ENCODE measurements at places on chromosomes 1 and 21.

DNA sequence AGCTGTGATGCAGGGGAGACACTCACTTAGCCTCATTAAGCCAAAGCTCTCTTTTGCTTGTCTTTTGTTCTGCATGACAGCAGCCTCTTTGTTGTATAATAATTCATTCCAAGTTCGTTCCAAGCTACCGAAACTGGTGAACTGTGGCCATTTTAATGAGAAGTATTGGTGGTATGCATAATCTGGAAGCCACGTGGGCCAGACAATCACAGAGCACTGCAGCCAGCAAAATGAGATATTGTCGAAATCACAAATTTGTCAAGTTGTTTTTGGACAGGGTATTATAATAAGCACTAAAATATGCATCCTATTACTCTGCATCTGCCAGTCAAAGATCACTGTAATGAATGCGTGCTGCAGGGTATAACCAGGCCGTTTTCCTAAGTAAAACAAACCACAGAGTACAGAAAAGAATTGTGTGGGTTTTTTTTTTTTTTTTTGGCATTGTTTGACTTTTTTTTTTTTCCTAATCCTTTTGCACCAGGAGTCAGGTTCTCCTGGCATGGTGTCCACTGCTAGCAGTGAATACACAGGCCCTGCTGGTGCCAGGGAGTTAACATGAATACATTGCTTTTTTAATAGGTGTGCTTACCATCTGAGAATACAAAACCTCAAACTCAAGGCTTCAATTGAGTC, 423.9 kb downstream of the PTBP2 start:
- no peak for DNase-seq

GRCh38 chr1:180256341-180257027, 26.4 kb downstream of the LHX4 start:
- no peak for DNase-seq

GRCh38 chr1:87495147-87495546, 166.5 kb downstream of the LMO4 start:
- DNase-seq: no peak

DNA sequence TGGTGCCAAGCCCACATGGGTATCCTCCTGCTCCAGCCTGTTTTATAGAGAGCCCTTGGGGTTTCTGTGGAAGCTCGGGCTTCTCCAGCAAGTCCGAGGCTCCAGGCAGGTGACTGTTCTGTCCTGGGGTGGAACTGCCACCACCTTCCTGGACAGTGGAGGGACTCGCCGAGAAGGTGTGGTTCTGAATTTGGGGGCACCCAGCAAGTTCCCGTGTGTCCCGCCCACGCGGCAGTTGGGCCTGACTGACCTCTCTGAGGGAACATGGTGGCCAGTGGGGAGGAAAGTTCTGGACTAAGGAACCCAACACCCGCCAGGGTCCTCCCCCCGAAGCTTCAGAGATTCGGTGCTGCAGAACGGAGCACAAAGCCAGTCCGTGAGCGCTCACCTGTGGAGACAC, 158.1 kb upstream of the C1orf174 start:
- no peak for DNase-seq

DNA sequence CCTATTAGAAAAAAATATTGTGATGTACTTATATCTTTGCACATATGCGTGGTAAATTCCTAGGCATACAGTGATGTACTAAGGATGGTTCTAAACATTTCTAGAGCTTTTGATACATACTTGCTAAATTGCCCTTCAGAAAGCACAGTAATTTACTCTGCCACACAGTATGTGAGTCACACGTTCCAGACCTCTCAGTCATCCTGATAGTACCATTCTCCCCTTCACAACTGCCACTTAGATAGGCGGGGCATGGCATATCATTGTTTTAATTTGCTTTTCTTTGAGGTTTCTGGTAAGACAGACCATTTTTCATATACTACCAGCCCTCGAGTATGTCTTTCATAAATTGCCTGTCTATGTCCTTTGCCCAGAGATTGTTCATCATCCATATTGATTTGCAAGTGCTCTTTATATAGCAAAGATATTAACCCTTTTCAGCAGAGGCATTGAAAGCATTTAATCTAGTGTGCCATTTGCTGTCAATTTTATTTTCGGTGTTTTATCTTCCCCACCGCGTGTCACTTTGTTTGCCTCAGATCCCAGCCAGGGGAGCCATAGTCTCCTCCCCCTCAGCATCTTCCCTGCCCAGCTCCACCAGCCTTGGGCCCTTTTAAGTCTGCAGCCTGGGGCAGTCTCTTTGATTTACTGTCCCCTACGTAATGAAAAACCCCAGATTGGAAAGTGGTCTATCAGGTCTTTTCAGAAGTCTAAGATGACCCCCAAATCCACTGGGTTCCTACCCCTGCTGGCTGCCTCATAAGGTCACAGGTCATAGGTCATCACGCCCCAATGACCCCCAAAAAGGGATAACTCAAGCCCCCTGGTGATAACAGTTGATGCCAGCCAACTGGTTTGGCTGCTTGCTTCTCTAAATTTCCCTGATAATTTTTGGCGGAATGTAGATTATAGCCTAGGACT, 11.8 kb upstream of the PAX7 start:
- no peak for DNase-seq

GRCh38 chr1:180632326-180633056, 669 bp downstream of the XPR1 start:
- DNase-seq: peak; percentile 27

- no peak for DNase-seq
Measured at GRCh38 chr1:173176246-173176645, 30.9 kb downstream of the TNFSF4 start.

GRCh38 chr1:101588677-101589076, 351.9 kb downstream of the S1PR1 start:
- DNase-seq: no peak

- no peak for DNase-seq
Measured at GRCh38 chr1:162676087-162676486, 43.8 kb downstream of the DDR2 start.

DNA sequence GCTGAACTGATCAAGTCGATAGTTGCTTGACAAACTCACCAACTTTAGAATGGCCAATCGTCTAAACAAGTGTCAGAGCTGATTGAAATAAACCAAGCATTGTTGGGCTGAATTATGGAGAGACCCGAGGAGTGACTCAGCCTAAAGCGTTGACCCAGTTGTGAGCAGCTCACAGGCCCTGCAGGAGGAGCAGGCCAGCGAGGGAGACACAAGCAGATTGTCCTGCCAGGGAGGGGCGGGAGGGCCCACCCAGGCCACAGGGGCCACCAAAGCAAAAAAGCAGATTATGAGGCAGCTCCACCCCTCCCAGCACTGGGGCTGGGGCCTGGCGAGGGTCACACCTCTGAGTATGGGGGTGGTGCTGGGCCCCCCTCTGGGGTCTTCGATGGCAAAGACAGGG, 10.1 kb upstream of the MATN1 start:
- DNase-seq: no peak

GRCh38 chr1:233066087-233066486, 115.7 kb downstream of the NTPCR start:
- DNase-seq: no peak

- DNase-seq: no peak
Measured at GRCh38 chr1:208985231-208985630, 598.3 kb upstream of the CAMK1G start.

DNA sequence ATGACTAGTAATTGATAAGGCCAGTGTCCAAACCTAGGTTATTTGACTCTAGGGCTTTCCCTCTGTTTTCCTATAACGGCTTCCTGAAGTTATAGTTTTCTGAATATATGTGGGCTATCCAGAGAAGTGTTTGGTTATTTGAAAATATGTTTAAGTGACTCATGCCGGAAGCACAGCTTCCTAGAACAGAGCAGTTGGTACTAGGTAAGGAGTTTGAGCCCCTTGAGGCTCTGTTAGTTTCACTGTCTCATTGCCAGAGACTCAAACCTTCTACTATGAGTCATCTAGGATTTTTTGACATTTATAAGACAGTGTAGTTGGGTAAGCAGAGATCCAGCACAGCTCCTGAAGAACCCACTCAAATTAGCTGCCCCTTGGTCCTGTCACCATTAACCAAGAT, 27.1 kb upstream of the LEPR start:
- no peak for DNase-seq
